Psoas muscle (tissue), 8 donors: ENCODE measurements at places on chromosomes 3 and 15. TPM values are rescaled to one million over a fixed set of nuclear protein-coding genes. Genes with fewer than 3 reads are reported as not detected.

KCNH8 gene
- not detected for total RNA-seq

DLL4 gene
- total RNA-seq, result 8.4 TPM

NLGN1 gene
- 0.54 TPM for total RNA-seq

MOBP gene
- total RNA-seq, result not detected

IGSF10 gene
- 0.22 TPM for total RNA-seq

CPB1 gene
- 0.88 TPM for total RNA-seq

STRA6 gene
- not detected for total RNA-seq

PKM gene
- 513 TPM for total RNA-seq

TUSC7 gene
- total RNA-seq, result not detected

ATP13A4 gene
- total RNA-seq, result not detected

LMAN1L gene
- 0.36 TPM for total RNA-seq

ALPK3 gene
- 461 TPM for total RNA-seq

WDR76 gene
- total RNA-seq, result 0.69 TPM

SEMA6D gene
- 3.6 TPM for total RNA-seq

RAF1 gene
- 165 TPM for total RNA-seq

C3orf22 gene
- not detected for total RNA-seq

NR2F2 gene
- total RNA-seq, result 17.1 TPM

DNA sequence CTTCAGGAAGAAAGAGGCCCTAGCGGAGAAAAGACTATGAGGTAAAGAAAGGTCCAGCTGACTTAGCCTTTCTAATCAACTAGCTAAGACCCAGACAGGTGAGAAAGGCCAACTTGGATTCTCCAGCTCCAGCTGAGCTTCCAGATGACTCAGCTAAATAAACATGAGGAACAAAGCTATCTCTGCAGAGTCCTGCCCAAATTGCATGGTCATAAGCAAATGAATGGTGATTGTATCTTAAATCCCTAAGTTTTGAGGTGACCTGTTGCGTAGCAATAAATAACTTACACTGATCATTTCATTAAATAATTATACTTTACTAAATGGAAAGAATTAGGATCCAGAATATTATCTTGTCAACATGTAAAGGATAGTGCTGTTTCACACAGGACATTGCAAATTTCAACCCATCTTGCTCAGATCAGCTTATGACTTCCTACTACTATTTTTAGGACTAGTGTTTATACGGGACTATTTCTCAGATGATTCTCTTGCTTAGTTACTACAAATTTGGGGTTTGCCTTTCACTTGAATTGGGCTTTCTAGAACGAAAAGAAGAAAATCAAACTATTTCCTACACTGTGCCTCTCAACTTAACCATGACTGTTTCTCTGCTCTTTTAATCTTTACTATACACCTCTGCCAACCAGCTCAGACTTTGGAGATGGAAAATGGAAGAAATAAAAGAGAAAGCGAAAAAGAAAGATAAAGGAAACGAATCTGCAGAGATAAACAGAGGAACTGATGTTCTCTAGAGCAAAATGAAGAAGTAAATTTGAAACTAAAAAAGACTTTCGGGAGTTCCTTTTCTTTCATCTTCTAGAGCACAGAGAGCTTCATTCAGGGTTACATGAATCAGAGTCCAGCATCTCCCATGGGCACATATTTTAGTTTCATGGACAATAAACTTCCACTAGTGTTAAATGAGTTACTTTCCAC, 6.6 kb upstream of the ADGRG7 start:
- H3K27ac ChIP-seq, result no peak overlapping the region
- no peak overlapping the region for H3K4me3 ChIP-seq
- H3K36me3 ChIP-seq, result no peaks in the 10 kb centered on the region
- H3K4me1 ChIP-seq, result no peaks in the 10 kb centered on the region
- DNase-seq, result no peak

- H3K4me3 ChIP-seq, result no peak overlapping the region
- no peak for DNase-seq
These were observed 121.4 kb downstream of the RFTN1 start for GRCh38 chr3:16392065-16392464.

DNA sequence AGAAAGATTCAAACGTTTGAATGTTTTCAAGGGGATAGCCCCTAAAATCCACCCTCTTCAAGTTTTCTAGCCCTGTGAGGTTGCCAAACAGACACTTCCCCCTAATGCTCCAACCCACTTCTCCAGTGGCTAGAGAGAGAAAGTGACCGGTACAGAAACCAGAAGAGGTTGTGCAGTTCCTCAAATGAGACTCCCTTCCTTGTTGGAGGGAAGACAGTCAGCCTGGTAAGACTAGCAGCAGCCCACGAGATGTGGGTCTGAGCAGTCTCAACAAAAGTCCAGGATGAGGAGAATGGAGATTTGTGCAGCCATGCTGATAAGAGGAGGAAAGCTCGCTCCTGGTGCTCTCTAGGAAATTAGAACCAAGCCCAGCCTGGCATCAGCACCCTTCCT, 222.8 kb upstream of the TPRG1 start:
- no peaks in the 10 kb centered on the region for H3K36me3 ChIP-seq
- peaks cover 44% of the 10 kb centered on the region for H3K4me1 ChIP-seq
- peak overlapping the region; percentile 94 for H3K27ac ChIP-seq
- no peak for DNase-seq
- peak overlapping the region; percentile 53 for H3K4me3 ChIP-seq
- no peaks in the 10 kb centered on the region for H3K27me3 ChIP-seq

- no peak overlapping the region for H3K27ac ChIP-seq
- H3K36me3 ChIP-seq, result no peaks in the 10 kb centered on the region
- DNase-seq, result no peak
- H3K4me3 ChIP-seq, result no peak overlapping the region
These were observed 163.3 kb downstream of the NUP210 start for GRCh38 chr3:13256845-13257244.

- no peaks in the 10 kb centered on the region for H3K27me3 ChIP-seq
- H3K4me3 ChIP-seq, result no peak overlapping the region
- peaks cover 9% of the 10 kb centered on the region for H3K4me1 ChIP-seq
- no peak overlapping the region for H3K27ac ChIP-seq
These were observed 26.3 kb downstream of the ZDHHC19 start for GRCh38 chr3:196184881-196185280.

- no peaks in the 10 kb centered on the region for H3K36me3 ChIP-seq
- no peaks in the 10 kb centered on the region for H3K27me3 ChIP-seq
- no peaks in the 10 kb centered on the region for H3K4me1 ChIP-seq
- no peak overlapping the region for H3K4me3 ChIP-seq
These were observed 310.6 kb downstream of the PDCD6IP start for GRCh38 chr3:34109021-34109420.

DNA sequence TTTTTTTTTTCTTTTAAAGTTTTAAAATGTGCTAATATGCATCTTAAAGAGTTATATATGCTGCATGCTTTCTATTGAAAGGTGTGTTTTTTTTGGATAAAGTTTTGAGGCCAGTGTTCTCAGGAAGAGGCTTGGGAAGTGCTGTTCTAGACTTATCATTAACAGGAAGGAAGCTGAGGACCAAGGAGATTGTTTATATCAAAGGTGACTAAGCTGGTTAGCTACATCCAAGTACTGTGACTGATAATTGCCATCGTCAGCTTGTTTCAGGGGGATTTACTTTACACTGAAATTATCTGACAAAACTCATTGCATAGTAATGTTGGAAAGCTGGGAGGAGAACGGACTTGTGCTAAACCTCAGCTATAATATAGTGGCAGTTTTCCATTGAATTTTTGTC, 36.3 kb upstream of the UTS2B start:
- H3K27me3 ChIP-seq, result no peaks in the 10 kb centered on the region
- no peaks in the 10 kb centered on the region for H3K4me1 ChIP-seq
- H3K27ac ChIP-seq, result no peak overlapping the region
- no peak overlapping the region for H3K4me3 ChIP-seq
- DNase-seq, result no peak

- no peak overlapping the region for H3K27ac ChIP-seq
- H3K36me3 ChIP-seq, result no peaks in the 10 kb centered on the region
- no peak for DNase-seq
- no peaks in the 10 kb centered on the region for H3K4me1 ChIP-seq
These were observed 28.3 kb downstream of the SLC2A2 start for GRCh38 chr3:170997961-170998913.

- H3K4me3 ChIP-seq, result no peak overlapping the region
- no peak for DNase-seq
- no peak overlapping the region for H3K27ac ChIP-seq
- peaks cover 15% of the 10 kb centered on the region for H3K4me1 ChIP-seq
- no peaks in the 10 kb centered on the region for H3K27me3 ChIP-seq
These were observed 19.0 kb upstream of the SLC25A36 start for GRCh38 chr3:140922634-140923033.

DNA sequence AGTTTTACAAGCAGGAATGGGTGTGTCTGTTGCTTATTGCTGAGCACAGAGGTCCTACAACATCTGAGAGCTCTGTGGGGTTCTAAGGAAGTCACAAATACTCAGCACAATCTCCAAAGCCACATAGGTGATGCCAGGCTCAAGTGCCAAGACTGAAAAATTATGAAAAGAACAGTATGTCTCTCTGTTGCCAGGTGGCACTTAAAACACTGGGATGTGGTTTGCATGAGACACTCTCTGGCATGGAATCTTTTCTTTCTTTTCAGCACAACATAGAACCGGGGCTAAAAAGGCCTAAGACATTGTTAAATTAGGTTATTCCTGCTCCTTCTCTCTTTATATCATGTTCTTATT, 127.3 kb upstream of the PRICKLE2 start:
- H3K4me1 ChIP-seq, result no peaks in the 10 kb centered on the region
- no peak for DNase-seq
- H3K27me3 ChIP-seq, result no peaks in the 10 kb centered on the region
- no peaks in the 10 kb centered on the region for H3K36me3 ChIP-seq
- H3K4me3 ChIP-seq, result no peak overlapping the region

DNA sequence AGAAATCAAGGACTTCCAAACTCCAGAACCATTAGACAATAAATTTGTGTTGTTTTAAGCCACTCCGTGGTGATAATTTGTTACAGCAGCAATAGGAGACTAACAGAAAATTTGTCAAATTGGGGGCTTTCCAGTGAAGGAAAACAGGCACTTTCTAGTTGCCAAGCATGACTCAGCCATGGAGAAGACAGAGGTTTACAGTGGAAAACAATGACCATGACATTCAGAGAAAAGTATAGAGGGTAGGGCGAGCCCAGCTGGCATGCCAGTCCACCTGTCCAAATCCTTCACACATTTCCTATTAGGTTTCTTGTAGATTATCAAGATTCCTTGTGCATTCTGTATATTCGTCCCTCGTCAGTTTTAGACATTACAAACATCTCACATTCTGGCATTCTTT, 24.9 kb downstream of the SLCO2A1 start:
- H3K4me3 ChIP-seq, result no peak overlapping the region
- H3K36me3 ChIP-seq, result no peaks in the 10 kb centered on the region
- DNase-seq, result no peak
- no peak overlapping the region for H3K27ac ChIP-seq
- no peaks in the 10 kb centered on the region for H3K27me3 ChIP-seq

GRCh38 chr15:40277471-40277870, 5.4 kb downstream of the ANKRD63 start:
- peaks cover 4% of the 10 kb centered on the region for H3K4me1 ChIP-seq
- no peak for DNase-seq
- no peak overlapping the region for H3K4me3 ChIP-seq
- no peaks in the 10 kb centered on the region for H3K36me3 ChIP-seq

- no peak overlapping the region for H3K27ac ChIP-seq
- no peak overlapping the region for H3K4me3 ChIP-seq
These were observed 30.8 kb downstream of the NRROS start for GRCh38 chr3:196670339-196670738.

DNA sequence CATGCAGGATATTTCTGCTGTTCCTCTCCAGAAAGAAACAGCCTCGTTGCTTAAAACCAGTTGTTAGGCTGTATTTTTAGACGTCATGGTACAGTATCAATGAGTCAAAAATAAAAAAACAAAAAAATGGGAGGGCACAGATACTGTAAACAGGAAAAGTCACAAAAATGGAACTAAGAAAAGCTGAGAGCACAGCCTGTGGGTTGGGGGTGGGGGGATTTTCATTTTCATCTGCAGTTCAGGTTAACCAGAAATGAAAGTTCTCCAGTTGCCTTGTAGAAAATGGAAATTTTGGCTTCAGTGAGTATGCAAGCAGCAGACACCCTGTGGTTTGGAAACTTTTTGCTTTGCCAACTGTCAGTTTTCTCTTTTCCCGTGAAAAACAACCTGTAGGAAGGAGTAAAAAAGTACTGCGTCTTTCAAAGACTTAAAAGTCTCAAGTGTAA, 59.0 kb downstream of the FRMD4B start:
- no peak overlapping the region for H3K4me3 ChIP-seq
- H3K36me3 ChIP-seq, result no peaks in the 10 kb centered on the region
- no peaks in the 10 kb centered on the region for H3K4me1 ChIP-seq
- no peak overlapping the region for H3K27ac ChIP-seq
- no peak for DNase-seq

- H3K27ac ChIP-seq, result no peak overlapping the region
- no peak overlapping the region for H3K4me3 ChIP-seq
- no peaks in the 10 kb centered on the region for H3K36me3 ChIP-seq
- no peaks in the 10 kb centered on the region for H3K27me3 ChIP-seq
- no peaks in the 10 kb centered on the region for H3K4me1 ChIP-seq
These were observed 625.6 kb downstream of the SI start for GRCh38 chr3:164452707-164453106.

GRCh38 chr15:74283368-74283767, 47.2 kb downstream of the CCDC33 start:
- H3K4me1 ChIP-seq, result no peaks in the 10 kb centered on the region
- DNase-seq, result no peak
- H3K36me3 ChIP-seq, result no peaks in the 10 kb centered on the region

DNA sequence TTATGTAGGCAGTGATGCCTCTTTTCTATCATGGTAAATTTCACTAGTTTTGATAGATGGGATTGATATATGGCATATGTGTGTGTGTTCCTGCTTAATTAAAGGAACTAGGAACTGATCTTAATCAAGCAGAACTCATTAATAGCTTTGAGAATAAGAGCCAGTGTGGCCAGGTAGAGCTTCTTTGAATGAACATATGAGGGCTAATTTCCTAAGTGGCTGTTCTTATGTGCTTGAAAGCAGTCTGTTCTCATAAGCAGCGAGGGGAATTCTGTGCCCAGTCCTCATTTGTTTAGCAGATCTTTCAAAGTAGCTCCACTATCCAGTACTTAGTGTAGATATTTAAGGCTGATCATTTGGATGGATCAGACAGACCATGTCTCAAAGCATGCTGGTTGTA, 164.2 kb downstream of the GABRG3 start:
- DNase-seq, result no peak
- no peak overlapping the region for H3K27ac ChIP-seq
- no peaks in the 10 kb centered on the region for H3K4me1 ChIP-seq
- H3K36me3 ChIP-seq, result no peaks in the 10 kb centered on the region
- no peak overlapping the region for H3K4me3 ChIP-seq

GRCh38 chr3:194231929-194232832, 96.2 kb downstream of the HES1 start:
- H3K4me1 ChIP-seq, result no peaks in the 10 kb centered on the region
- no peaks in the 10 kb centered on the region for H3K36me3 ChIP-seq
- no peak for DNase-seq
- no peak overlapping the region for H3K27ac ChIP-seq
